ENCODE measurements at places on chromosomes 7 and 10.

GRCh38 chr7:73610105-73610504 is 14.2 kb downstream of the MLXIPL start:
- no peak for DNase-seq

- no peak for DNase-seq
These were observed 109.2 kb downstream of the PDGFA start for GRCh38 chr7:410395-410910.

- no peak for DNase-seq
These were observed 381.1 kb downstream of the SDK1 start for GRCh38 chr7:3682028-3682710.

DNA sequence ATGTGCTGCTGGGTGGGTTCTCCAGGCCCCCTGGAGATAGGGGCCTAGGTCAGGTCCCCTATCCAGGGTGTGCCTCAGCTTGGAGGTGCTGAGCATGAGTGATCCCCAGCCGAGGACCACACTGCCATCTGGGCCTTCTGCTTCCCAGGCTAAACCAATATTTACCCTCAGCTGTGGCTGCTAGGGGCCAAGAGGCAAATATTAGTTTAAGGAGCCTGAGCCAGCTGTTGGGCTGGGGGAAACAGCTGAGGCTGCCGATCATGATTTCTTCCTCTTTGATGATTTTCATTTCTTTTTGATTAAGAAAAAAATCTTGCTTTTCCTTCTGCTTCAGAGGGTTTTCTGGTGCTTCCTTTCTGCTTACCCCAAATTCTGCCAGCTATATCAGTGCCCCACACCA is 83.4 kb downstream of the NEURL1 start:
- DNase-seq: no peak

- DNase-seq: no peak
These were observed 3.7 kb upstream of the ZNF438 start for GRCh38 chr10:31035266-31035798.

DNA sequence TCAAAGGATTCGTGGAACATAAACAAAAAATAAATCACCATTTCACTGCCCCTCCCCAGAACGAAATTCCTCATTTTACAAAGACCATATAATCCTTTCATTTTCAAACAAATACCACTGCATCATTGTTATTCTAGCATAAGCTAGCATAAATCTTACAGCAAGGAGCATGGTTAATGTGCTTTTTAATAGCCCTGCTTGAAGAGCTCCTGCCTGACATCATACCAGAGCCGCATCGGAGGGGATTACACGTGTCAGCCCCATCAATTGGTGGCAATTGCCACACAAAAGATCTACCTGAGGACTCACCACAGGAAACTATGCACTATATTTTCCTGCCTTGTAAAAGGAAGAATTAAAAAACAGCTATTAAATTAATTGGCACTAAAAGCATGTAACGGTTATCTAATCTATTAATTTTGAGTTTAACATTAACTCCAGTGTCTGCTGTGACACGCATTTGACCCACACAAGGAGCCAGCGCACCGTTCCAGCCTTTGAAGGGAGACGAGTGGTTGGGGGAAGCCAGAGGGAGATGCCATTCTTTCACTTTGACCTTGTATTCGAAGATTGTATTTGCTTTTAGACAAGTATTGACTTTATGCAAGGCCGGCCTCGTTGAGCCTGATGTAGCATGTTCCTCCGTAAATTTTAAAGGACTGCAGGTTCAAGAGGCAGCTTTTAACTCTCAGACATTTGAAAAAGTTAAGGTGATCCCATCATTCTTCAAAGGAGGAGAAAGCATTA is 261.1 kb upstream of the RNF32 start:
- no peak for DNase-seq

DNA sequence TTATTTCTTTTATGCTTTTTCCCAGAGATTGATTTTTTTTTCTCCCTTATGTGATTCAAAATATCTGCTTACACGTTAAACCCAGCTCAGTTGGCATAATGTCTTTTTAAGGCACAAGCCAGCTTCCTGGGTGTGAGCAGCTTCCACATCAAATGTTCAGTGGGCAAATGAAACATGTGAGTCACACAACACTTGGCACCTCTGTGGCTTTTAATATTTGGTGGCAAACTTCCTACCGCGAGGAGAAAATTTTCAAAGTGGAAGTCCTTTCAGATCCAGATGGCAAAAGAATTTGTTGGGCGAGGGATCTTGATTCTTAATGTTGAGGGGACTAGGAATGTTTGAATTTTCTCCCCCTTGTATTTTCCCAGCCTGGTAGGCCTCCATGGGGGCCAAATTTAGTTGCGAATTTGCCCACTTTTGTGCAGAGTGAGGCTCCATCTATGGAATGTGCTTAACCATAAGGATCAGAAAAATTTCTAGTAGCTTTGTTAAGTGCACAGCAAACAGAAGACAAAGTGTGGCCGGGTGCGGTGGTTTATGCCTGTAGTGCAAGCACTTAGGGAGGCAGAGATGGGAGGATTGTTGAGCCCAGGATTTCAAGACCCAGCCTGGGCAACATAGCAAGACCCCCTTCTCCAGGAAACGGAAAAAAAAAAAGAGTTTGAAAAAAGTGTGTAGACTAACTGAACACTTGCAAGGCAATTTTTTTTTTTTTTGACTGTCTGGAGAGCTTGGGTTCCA is 31.0 kb downstream of the CUX1 start:
- no peak for DNase-seq

DNA sequence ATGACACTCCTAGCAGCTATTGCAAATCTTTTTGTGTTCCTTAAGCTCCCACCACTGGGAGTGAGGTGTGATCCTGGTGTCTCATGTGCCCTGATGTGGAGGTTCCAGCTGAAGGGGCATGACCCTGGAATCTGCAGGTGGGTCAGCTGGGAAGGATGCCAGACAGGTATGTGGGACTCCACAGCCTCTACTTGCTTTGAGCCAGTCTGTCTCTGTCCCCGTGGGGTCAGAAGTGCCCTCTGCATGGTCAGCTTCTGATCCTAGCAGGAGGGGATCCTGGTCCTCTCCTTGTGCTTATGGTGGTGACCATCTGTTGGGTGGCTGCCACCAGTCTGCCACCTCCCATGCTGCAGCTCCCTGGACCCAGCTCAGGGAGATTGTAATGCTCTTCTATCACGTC is 51.1 kb upstream of the COMTD1 start:
- no peak for DNase-seq

- DNase-seq: peak; percentile 45
These were observed 27.8 kb downstream of the STN1 start for GRCh38 chr10:103890194-103890658.

DNA sequence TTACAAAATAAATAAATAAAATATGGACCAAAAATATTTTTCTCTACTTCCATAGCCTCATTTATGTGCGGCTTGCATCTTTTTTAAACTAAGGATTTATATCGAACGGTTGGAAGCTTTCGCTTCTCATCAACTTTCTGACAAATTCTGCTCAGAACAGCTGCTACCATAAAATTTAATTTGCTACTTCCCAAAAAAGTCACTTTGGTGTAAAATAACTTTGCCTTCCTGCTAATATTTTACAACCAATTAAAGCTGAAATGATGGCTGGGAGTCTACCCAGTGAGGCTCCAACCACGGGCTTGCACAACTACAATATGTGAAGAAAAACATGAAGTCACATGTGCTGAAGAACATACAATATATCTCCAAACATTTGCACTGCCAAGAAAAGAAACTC is 253.1 kb upstream of the NEBL start:
- no peak for DNase-seq

DNA sequence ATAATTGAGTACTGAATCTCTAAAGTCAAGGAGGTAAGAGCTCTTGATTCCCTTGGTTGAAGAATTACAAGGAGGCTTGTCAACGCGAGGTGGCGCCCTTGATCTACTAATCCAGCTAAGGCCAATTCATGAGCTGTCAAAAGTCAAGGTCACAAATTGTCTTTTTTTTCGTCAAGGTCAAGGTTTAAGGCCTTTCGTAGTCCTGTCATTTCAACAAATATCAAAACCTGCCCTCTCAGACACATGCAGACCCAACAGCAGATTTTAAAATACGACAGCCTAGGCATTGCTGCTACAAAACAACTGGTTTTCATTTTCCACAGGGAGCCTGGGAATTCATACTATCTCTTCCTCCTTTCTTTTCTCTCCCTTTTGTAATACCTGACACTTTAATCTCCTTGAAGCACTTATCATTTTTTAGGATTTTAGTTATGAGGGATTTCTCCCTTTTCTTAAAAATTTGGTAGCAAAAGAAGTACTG is 3.6 kb downstream of the HOXA13 start:
- DNase-seq: peak; percentile 91

- DNase-seq: no peak
These were observed 98.2 kb downstream of the PRPF18 start for GRCh38 chr10:13684806-13685482.

- no peak for DNase-seq
These were observed 10.1 kb upstream of the HOXA13 start for GRCh38 chr7:27209933-27210440.

DNA sequence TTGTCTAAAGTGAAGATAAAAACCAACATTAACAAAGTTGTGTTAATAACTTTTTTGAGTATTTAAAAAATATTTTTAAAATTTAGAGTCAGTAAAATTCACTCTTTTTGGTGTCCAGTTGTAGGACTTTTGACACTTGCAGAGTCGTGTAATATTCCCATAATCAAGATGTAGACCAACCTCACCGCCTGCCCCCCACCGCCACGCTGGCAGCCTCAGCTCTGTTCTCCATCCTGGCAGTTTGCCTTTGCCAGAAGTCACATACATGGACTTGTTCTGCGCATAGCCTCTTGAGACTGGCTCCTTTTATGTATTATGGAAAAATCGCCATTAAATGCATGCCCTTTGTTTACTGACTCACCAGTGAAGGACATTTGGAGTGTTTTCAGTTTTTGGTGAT is 27.3 kb upstream of the SYCE1 start:
- DNase-seq: no peak

DNA sequence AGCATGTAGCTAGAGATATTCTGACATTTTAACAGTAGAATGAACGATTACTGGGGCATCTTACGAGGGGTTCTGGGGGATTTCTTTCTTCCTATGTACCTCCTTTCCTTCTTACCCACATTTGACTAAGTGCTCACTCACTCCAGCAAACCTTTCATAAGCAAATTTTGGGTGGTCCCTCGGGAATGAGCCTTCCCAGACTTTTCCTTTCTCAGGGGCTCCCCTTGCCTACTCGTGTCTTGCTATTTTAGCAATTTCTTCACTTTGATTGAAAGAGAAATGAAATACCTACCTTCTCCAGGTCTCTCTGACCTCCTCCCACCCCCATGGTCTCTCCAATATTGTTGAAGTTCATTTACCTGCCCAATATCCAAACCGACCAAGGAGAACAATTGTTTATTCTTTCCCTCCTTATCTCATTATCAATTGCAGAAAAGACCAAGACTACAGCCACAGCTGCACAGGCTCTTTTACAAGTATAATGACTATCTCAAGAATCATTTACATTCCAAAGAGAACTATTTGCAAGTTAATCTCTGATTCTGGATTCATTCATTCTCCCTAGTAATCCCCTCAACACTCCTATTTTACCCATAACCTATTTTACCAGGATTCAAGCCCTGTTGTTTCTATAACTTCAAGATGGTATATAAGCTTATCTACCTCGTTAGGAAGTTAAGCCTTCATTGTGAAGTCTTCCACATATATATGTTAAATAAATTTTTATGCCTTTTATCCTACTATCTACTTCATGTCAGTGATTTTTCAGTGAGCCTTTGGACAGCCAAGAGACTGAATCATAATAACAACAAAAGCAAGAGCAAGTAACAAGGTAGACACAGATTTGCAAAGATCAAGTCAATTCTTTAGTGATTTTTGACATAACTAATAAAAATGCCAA is 480.6 kb downstream of the IPMK start:
- no peak for DNase-seq

DNA sequence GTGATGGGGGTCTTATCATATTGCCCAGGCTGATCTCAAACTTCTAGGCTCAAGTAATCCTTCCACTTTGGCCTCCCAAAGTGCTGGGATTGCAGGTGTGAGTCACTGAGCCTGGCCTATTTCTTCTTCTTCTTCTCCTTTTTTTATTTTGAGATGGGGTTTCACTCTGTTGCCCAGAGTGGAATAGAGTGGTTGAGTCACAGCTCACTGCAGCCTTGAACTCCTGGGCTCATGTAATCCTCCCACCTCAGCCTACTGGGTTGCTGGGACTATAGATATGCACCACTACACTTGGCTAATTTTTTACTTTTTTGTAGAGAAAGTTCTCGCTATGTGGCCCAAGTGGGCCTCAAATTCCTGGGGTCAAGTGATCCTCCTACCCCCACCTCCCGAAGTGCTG is 124.3 kb downstream of the SKIDA1 start:
- no peak for DNase-seq

- no peak for DNase-seq
These were observed 4.6 kb downstream of the CDK5 start for GRCh38 chr7:151053096-151053495.

DNA sequence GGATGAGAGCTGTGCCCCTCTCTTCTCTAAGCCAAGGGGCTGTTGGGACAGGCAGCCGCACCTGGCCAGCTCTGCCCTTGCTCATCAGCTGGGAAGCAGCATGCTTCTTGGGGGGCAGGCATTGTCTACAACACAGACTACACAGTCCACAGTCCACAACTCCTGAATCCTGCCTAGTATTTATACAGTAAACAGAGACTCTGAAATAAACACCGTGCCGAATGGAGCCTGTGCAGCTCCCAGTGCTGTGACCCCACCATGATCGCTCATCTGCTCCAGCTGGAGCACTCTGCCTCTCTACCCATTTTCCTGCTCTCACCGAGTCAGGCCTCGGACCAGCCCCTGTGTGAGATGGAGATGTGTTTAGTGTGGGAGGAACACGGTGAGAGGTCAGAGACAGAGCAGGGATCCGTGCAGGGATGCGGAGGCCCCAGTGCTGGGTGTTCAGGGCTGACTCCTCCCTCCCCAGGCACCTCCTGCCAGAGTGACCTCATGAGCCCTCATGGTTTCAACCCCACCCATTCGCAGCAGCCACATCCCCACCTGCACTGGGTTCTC is 608.0 kb downstream of the DNAJB6 start:
- DNase-seq: no peak

DNA sequence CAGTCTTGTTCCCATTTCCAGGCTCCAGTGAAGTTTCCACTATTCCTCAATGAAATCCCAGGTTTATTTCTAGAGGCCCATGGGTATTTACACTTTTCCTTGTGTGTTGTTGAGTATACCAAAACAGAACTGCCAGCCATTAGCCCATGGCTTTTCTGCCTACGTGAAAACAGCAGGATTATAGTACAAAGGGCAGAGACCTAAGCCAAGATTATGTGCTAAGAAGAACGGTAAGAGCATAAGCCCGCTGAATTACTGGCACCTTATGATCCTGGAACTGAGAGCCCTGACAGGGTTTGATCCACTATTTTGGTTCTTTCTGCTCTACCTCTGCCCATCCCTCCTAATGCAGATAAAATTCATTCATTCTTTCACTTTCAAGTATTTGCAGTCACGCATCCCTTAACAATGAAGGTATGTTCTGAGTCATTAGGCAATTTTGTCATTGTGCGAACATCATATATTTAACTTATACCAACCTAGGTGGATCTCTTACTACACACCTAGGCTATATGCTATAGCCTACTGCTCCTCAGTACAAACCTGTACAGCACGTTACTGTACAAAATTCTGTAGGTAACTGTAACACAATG is 16.0 kb downstream of the SEMA3C start:
- no peak for DNase-seq

All from activated T-cell treated with anti-CD3 and anti-CD28 coated beads, Interleukin-2, amount 50 U/mL, for 48 hours (primary cell).